ENCODE measurements at places on chromosomes 4 and X. TPM values are rescaled to one million over a fixed set of nuclear protein-coding genes. Genes with fewer than 3 reads are reported as not detected.

DNA sequence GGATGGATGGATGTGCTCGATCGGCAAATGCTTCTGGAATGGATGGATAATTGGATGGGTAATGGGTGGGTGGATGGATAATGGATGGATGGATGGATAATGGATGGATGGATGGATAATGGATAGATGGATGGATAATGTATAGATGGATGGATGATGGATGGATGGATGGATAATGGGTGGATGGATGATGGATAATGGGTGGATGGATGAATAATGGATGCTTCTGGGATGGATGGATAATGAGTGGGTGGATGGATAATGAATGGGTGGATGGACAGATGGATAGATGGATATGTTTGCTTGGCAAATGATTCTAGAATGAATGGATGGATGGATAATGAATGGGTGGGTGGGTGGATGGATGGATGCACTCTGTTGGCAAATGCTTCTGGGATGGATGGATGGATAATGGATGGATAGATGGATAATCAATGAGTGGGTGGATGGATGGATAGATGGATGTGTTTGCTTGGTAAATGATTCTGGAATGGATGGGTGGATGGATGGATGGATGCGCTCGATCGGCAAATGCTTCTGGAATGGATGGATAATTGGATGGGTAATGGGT is 3.8 kb upstream of the SLC25A6 start:
- no peak for DNase-seq

NLRP2B gene
- not detected for total RNA-seq

- DNase-seq: no peak
Observed at GRCh38 chrX:27336466-27337091, 126.6 kb downstream of the PPP4R3C start.

GRCh38 chr4:161003418-161004057 is 1160.3 kb downstream of the FSTL5 start:
- no peak for DNase-seq

DNA sequence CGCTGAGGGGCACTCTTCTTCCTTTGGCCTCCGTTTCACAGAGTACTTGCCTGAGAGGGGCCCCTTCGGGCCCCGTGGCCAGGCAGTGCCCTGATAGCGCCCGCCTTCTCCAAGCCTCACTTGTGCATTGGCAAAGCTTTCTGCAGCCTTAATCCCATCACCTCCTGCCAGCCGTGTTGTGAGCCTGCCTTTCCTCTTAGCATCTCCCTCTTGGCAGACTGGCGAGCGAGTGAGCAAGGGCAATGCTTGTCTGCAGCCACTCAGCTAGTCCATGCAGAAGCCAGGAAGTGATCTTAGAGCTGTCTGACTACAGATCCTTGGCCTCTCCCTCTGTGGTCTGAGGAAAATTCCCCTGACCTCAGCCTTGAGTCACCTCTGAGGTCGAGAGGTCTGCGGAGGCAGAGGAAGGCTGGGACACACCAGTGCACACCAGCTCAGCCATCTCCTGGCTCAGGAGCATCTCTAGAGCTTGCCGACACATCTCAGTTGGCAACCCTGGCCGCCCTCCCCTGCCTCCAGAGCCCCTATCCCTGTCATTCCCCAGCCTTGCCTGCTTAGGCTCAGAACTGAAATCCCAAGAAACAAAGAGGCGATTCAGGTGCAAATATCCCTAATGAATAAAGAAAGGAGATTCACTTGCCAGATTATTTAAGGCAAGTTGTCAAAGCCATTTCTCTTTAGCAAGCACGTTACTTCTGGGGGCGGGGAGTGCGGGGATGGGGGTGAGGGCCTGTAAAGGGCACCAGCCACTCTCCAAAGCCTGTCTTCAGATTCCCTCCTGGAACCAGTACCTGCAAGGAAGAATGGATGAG is 143.5 kb upstream of the MAMLD1 start:
- no peak for DNase-seq

DNA sequence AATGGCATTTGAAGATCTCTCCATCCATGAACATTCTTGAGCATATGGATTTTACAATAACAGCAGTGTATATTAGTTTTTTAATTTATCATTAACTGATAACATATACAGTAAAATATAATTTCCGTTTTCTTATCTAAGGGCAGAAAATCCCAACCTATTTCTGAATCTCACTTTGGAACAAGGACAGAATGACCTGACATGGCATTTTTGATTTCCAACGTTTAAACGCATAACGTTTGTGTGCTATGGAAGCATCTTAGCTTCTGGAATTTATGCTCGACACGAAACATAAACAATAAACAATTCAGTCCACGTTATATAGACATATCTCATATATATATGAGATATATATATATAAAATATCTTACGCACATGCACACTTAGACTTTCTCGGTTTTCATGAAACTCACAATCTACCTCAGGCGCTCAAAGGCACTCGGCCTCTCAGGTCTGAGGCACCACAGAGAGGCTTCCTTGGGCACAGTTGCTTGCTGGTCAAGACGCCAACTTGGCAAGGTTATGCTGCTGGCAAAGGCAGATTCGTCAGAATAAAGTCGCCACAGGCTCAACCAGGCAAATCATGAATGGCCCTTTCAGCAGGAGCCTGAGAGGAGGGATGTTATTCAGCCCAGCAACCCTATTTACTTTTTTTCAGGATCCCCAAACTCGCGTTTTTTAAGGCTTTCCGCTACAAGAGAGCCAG is 1.0 kb upstream of the UGT8 start:
- DNase-seq: no peak

DNA sequence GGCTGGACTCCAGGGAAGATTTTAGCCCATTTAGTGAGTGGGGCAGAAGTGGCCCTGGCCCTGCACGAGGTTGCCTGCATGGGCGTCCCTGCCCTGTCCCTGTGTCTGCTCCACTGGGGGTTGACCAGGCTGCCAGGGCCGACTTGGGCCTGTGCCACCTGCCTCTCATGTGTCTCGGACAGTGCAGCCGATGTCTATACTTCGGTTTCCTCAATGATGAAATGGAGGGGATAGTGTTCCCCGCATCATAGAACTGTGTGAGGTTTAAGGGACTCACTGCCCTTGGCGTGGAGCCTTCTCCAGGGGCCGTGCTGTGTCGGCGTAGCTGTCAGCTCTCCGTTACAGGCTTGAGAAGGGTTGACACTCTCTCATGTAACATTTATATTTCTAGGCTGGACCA is 27.0 kb upstream of the MSANTD1 start:
- DNase-seq: peak; percentile 96
